ENCODE measurements at places on chromosomes 7 and 10. TPM values are rescaled to one million over a fixed set of nuclear protein-coding genes. Genes with fewer than 3 reads are reported as not detected.

Gene SPDYE9
- total RNA-seq: not detected

Gene AKR1C1
- total RNA-seq: 28.1 TPM

Gene LRRC61
- total RNA-seq: 0.67 TPM

DNA sequence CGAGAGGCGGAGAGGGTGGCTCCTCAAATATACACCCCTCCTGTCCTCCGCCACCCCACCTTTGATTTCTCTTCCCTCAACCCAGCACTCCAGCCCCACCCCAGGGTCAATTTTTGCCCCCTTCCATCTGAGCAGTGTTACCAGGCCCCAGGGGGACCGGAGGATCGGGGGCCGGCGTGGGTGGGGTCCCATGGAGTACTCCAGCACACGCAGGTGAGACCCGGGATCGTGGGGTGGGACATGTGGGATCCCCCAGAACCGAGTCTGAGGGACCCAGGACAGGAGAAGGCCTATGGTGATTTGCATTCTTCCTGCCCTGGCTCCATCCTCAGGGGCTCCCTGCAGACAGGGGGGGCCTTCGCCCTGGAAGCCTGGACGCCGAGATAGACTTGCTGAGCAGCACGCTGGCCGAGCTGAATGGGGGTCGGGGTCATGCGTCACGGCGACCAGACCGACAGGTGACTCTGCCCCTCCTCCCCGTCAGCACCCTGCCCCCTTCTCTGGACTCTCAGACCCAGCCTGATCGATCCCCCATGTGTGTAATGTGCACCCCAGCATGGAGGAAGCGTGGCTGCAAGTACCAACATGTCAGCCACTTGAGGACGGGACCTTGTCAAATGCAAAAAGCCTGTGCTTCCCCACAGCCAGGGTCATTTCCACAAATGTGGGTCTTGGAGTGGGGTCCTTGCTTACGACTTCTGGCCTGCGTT is 744 bp downstream of the TRIP6 start:
- DNase-seq: no peak

Gene FAS
- 17.2 TPM for total RNA-seq

- no peak for DNase-seq
Observed at GRCh38 chr10:120527691-120528090, 70.7 kb downstream of the PLPP4 start.

GRCh38 chr10:32377458-32378259 is 30.7 kb upstream of the EPC1 start:
- DNase-seq: peak; percentile 36

DNA sequence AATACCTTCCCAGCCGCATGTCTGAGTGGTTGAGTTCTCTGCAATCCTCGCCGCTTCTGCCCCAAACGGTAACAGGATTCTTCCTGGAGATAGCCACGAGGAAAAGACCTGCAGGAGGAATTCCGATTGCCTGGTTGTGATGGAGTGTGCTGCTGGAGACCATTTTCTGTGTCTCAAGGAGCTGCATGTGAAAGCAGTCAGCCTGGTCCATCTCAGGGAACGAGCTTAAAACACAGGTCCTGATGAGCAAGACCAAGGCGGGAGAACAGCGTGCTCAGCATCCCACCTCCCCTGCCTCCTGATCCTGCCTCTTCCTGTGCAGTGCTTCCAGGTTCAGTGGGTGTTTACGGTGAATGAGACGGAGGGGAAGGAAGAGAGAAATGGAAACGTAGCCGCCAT is 26.5 kb downstream of the VIPR2 start:
- DNase-seq: no peak

DNA sequence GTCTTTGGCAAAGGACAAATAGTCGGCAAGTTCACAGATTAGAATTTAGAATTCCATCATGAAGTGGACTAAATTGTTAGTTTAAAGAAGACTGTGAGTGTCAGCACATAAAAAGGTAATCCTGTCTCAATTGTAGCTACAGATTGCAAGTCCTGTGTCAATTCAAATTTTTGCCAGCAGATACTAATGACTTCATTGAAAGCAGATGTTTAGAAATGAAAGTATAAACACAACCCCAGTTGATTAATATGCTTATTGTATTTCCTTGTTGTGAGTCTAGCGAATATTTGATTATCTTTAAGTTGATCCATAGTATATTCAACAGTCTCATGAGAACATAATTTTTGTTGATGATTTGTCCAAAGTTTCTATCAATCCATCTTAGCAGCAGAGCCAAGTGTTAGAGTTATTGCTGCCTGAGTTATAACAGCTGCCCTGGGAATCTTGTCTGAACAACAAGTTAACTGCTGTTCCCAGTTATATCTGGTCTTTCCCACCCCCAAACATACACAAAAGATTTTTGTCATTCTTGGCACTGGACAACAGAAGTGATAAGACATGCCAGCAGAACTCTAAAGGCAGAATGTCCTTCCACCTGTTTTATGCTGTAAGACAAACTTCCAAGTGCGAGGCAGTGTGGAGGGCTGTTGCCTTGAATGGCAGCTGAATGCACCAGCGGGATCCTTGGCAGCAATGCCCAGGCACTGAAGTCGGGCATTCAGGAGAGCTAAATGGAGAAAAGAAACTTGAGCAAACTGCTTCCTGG is 21.3 kb upstream of the HERPUD2 start:
- peak; percentile 21 for DNase-seq

Gene PDE6C
- not detected for total RNA-seq

Gene TSC22D4
- total RNA-seq: 26.6 TPM

Gene IPMK
- 5.4 TPM for total RNA-seq

- peak; percentile 75 for DNase-seq
Observed at GRCh38 chr7:80134536-80135308, at the start of gene GNAI1. Gene GNAI1, plus strand, starts transcription at chr7:80134831. Its CDS starts 330 bp downstream, at chr7:80135161.

DNA sequence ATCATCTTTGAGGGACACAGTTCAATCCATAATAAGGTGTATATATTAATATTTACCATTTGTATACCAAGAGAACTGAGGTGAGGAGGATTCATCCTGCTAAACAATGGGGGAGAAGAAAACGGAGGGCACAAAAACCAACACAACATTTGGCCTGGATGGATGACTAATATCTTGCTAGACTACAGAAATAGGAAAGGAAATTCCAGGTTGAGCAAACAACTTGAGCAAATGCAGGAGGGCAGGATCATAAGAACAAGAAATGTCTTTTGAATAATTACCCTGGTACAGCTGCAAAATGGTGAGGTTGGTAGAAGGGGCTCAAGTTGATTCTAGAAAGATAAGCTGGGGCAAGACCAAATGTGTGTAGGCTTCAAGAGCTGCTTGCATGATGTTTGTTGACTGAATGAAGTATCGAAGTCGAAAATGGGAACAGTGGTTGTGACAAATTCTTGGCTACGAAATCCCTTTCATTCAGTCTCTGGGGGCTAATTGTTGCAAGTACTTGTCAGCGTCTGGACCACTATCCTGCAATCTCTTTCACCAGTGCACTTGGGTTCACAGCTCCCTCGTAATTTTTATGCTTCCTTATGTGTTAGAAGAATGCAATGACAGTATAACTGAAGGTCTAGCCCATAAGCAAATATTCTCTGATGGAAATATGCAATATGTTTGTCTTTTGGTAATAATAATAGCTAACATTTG is 176.2 kb downstream of the PTEN start:
- no peak for DNase-seq

DNA sequence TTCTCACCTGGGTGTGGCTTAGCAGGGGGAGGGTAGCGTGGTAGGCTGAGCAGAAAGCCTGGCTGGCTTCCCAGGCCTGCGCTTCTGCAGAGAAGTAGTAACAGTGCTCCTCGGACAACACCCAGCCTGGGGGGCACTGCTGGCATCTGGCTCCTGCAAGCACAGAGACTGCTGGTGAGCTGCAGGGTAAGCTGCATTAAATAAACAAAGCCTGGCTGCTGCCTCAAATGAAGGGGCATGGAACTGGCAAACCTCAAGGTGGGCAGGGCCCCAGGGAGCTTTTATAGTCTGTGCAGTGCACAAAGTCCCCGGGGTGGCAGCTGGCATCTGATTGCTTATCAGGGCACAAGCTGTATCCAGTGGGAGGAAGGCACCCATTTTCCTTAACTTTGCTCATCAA is 3.9 kb downstream of the KLRG2 start:
- DNase-seq: no peak

Gene CCDC3
- 0.03 TPM for total RNA-seq

DNA sequence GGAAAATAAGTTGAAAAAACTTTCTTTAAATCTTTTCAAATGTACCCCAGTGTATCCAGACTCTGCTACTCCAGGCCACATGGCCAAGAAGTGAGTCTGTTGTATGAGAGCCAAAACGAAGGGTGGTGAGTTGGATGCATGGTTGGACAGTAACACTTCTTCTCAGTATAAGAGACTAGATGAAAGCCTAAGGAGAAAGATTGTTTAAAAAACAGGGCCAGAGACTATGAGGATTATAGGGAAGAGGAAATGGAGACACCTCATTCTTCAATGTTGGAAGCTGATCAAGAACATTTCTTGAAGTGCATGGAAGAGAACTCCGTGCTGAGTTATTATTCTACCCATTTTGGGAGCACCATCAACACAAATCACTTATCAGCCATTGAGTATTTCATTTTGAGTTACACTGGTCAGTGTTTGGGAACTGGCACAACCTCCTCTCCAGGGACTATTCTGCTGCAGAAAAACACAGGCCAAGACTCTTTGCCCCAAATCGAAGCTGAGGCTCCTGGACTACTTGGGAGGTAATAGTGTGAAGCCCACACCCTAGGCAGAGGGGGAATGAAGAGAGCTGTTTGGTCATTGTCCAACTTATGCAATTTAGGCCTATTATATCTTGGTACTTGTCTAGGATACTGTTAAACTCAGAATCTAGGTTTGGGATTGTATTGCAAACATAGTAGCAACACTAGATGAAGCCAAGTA is 123.0 kb upstream of the SEC61G start:
- DNase-seq: no peak

Gene SP8
- total RNA-seq: 0.71 TPM

Gene HSPA12A
- 9.7 TPM for total RNA-seq

Gene ZNF92
- 14.5 TPM for total RNA-seq

- no peak for DNase-seq
Observed at GRCh38 chr10:10786109-10787090, 231.3 kb upstream of the CELF2 start.

Gene FKBP6
- not detected for total RNA-seq

DNA sequence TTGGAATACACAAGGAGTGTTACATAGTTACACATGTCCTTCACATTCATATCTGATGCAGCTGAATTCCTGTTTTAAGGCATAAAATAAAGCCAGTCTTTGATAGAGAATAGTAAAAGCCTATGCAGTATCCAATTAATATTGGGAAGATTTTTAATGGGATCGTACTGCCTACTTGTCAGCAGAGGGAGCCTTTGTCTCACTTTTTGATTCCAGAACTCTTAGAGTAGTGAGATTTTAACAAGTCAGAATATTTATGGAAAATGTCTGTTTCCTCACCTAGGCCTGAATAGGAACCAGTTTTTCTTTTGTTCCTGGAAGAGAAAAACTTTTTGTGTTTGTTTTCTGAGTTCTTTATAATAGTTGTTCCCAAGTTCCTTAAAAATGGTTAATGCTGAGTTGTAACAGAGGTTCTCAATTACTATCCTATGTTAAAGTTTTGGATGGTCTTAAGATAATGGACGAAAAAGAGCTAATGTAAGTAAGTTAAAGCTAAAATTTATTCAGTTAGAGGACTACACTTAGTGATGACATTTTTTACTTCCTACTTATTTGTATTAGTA is 114.0 kb downstream of the BBS9 start:
- DNase-seq: peak; percentile 34

Gene BLNK
- total RNA-seq: not detected

DNA sequence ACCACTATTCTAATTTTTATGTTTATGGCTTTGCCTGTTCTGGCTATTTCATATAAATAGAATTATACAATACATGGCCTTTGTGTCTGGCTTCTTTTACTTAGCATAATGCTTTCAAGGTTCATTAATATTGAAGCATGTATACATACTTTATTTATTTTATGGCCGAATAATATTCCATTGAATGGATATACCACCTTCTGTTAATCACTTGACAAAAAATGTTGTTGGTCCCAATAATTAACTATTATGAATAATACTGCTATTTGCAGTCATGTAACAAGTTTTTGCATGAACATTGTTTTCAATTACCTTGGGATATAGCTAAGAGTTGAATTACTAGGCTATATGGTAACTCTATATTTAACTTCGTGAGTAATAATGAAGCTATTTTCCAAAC is 767.5 kb downstream of the INHBA start:
- DNase-seq: no peak

GRCh38 chr10:131915990-131916766 is 15.4 kb downstream of the PPP2R2D start:
- no peak for DNase-seq

- DNase-seq: no peak
Observed at GRCh38 chr7:44449584-44449928, 40.9 kb downstream of the NUDCD3 start.

Gene ABCB1
- 0.14 TPM for total RNA-seq

DNA sequence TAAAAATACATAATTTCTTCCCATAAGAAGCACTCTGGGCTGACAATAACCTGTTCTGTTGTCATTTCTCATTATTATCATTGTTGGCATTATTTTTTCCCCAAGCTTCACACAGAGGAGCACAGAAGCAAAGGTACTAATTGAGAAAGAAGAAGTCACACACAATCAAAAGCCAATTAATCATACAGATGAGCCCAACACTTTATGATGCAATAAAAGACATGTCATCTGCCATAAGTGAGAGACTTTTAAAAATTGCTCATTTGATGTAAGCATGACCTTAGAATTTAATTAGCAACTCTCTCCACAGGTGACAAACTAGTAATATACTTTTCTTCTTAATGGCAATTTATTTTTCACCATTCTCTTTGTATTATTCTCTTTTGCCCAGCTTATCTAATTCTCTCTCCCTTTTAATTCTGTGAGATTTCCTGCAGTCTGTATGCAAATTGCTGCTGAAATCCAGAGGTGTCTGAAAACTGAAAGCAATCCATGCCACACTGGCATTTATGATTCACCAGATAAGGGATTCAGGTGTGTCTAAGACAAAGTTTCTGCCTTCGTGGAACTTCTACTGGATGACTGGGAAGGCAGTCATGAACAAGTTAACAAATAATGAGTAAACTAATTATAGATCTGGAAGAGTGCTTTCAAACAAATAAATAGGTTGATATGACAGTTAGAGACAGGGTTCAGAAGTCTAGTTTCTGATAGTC is 203.5 kb downstream of the CHCHD3 start:
- DNase-seq: no peak

GRCh38 chr10:27391916-27392315 is 112.2 kb upstream of the RAB18 start:
- no peak for DNase-seq

Gene FAM25A
- not detected for total RNA-seq

Gene MCM10
- 33.6 TPM for total RNA-seq

Gene OPALIN
- total RNA-seq: not detected

Gene AKR1C2
- total RNA-seq: 50.4 TPM

DNA sequence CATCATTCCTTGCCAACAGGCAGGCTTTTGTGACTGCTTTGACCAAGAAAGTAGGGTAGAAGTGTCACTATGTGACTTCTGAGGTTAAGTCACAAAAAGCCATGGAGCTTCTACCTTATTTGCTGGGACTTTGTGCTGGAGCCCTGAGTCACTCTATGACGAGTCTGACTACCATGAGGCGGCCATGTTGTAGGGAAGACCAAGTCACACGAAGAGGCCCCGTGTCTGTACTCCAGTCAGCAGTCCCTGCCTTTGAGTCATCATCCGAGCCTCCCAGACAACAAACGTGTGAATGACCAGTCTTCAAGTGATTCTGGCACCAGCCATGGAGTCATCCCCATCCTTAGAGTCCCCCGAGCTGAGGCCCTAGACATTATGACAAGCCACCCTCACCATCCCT is 3.5 kb upstream of the MYL10 start:
- peak; percentile 52 for DNase-seq

GRCh38 chr7:106947244-106947728 is 82.2 kb downstream of the PIK3CG start:
- peak; percentile 72 for DNase-seq

GRCh38 chr10:36578306-36578705 is 547.1 kb upstream of the ANKRD30A start:
- peak; percentile 54 for DNase-seq

Gene HERC4
- 76.7 TPM for total RNA-seq
